ENCODE measurements at places on chromosomes 5 and 9. TPM values are rescaled to one million over a fixed set of nuclear protein-coding genes. Genes with fewer than 3 reads are reported as not detected.

HAVCR1 gene
- not detected for total RNA-seq

MLANA gene
- total RNA-seq: not detected

MAMDC2 gene
- total RNA-seq: 5.4 TPM

SERF1A gene
- 4.4 TPM for total RNA-seq

SH3TC2 gene
- 0.26 TPM for total RNA-seq

PRUNE2 gene
- 95.6 TPM for total RNA-seq

BARHL1 gene
- total RNA-seq: not detected

UBE2QL1 gene
- not detected for total RNA-seq

PCDHGC3 gene
- 59.0 TPM for total RNA-seq

KCNN2 gene
- total RNA-seq: 0.50 TPM

RALGDS gene
- 23.6 TPM for total RNA-seq

IL4 gene
- not detected for total RNA-seq

ORM1 gene
- not detected for total RNA-seq

GKAP1 gene
- 2.6 TPM for total RNA-seq

NME5 gene
- total RNA-seq: 2.5 TPM

APBA1 gene
- total RNA-seq: 8.8 TPM

FST gene
- 759 TPM for total RNA-seq

FGD3 gene
- not detected for total RNA-seq

NXNL2 gene
- 1.3 TPM for total RNA-seq

CDH9 gene
- not detected for total RNA-seq

CER1 gene
- total RNA-seq: not detected

LMNB1 gene
- 11.6 TPM for total RNA-seq

AMBP gene
- 0.17 TPM for total RNA-seq

ANKRD18B gene
- 0.17 TPM for total RNA-seq

FBN2 gene
- total RNA-seq: 80.1 TPM

GRAMD2B gene
- total RNA-seq: 12.1 TPM

KCNV2 gene
- not detected for total RNA-seq

IFNA2 gene
- not detected for total RNA-seq

HBEGF gene
- total RNA-seq: 1.8 TPM

KIAA1958 gene
- total RNA-seq: 3.0 TPM

CTNND2 gene
- total RNA-seq: not detected

PCDHAC2 gene
- total RNA-seq: 2.6 TPM

EPB41L4B gene
- total RNA-seq: 1.5 TPM

CARTPT gene
- not detected for total RNA-seq
